ENCODE measurements at places on chromosomes 12 and 14. TPM values are rescaled to one million over a fixed set of nuclear protein-coding genes. Genes with fewer than 3 reads are reported as not detected.
A peak's percentile ranks its signal among the peaks of the same experiment; 100 is the strongest.

Gene TNFAIP2
- total RNA-seq: 16.7 TPM

Gene KSR2
- not detected for total RNA-seq

Gene COQ5
- total RNA-seq: 22.9 TPM

Gene PMCH
- total RNA-seq: not detected

Gene NOPCHAP1
- 11.5 TPM for total RNA-seq

Gene CLEC4D
- not detected for total RNA-seq

Gene ANKRD33
- not detected for total RNA-seq

Gene CD4
- 0.72 TPM for total RNA-seq

GRCh38 chr12:92876496-92876895 is 52.6 kb downstream of the EEA1 start:
- DNase-seq: no peak

GRCh38 chr12:58901664-58902063 is 18.6 kb downstream of the LRIG3 start:
- DNase-seq: no peak

DNA sequence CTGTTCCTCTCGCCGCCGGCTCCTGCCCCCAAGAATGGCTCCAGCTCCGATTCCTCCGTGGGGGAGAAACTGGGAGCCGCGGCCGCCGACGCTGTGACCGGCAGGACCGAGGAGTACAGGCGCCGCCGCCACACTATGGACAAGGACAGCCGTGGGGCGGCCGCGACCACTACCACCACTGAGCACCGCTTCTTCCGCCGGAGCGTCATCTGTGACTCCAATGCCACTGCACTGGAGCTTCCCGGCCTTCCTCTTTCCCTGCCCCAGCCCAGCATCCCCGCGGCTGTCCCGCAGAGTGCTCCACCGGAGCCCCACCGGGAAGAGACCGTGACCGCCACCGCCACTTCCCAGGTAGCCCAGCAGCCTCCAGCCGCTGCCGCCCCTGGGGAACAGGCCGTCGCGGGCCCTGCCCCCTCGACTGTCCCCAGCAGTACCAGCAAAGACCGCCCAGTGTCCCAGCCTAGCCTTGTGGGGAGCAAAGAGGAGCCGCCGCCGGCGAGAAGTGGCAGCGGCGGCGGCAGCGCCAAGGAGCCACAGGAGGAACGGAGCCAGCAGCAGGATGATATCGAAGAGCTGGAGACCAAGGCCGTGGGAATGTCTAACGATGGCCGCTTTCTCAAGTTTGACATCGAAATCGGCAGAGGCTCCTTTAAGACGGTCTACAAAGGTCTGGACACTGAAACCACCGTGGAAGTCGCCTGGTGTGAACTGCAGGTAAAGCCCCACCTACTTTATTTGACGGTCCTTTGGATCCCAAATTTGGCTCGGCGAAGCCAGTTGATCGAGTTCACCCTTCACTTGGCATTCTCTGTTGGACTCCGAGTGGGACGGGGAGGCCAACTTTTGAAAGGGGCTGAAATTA is 1.5 kb downstream of the WNK1 start:
- no peak for DNase-seq

DNA sequence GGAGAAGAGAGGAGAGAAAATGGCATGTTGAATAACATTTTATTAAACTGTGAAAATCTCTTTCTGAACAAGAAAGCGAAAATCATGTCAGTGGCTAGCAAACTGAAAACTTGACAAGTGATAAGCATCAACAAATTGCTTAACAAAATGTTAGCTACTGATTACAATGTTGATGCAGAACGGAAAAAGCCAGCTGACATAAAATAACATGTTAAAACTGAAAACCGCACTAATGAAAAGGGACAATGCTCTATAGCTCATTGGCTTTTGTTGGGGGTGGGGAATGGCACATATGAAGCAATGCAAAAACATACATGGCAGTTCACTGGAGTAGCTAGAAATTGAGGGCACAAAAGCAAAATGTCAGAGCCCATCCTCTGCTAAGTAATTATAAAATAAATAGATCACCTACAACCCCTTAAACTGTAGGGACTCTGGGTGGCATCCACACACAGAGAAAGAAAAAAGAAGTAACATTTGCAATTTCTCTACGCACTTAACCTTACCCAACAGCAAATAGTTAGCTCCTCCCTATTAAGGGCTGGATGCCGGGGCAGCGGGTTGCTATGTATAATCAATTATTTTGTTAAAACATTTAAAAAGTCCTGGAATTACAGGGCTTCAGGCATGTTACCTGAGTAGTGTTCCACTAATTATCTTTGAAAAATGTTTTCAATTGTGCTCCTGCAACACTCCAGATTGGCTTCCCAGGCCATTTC is 129.2 kb upstream of the USP15 start:
- no peak for DNase-seq

DNA sequence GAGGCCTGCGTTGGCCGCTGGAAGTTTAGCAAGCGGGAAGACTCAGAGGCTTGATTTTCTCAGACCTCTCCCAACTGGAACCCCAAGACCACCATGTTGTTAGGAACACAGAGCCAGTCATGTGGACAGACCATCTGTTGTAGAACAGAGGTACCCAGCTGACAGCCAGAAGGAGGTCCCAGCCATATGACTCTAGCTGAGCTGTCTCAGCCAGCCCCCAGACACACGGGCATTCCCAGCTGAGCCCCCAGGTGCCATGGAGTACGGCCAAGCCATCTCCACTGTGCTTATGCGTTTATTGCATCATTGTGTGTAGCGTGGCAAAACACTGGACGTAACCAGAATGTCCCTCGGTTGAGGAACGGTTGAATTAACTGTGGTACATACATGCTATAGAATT is 421.9 kb downstream of the TMEM132D start:
- no peak for DNase-seq

- no peak for DNase-seq
Measured at GRCh38 chr12:7034464-7034863, 16.2 kb upstream of the LPCAT3 start.

DNA sequence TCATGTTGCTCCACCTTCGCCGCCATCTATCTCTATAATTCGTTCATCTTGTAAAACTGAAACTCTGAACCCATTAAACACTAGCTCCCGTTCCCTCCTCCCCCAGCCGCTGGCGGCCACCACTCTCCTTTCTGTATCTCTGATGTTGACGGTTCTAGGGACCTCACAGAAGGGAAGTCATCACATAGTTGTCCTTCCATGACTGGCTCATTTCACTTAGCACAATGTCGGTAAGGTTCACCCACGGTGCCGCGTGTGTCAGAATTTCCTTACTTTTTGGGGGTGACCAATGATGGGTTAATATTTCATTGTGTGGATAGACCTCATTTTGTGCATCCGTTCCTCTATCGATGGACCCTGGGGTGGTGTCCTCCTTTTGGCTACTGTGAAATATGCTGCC is 2.0 kb upstream of the CACNA2D4 start:
- no peak for DNase-seq

DNA sequence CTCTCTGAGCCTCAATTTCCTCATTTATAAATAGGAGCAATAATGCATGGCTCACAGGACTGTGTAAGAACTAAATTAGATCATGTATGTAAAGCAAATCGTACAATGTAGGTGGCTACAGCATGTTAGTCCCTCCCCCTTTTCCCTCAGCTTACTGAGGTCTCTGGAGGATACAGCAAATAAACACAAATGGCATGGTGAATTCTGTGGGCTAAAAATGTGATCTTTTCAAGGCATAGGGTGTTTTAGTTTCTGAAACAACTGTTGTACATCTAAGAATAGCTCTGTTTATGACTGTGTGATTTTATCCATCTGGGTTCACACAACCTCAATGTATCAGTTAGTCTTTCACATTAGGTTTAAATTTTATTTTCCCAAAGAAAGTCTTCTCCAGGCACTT is 121.2 kb upstream of the PLEKHG7 start:
- no peak for DNase-seq

DNA sequence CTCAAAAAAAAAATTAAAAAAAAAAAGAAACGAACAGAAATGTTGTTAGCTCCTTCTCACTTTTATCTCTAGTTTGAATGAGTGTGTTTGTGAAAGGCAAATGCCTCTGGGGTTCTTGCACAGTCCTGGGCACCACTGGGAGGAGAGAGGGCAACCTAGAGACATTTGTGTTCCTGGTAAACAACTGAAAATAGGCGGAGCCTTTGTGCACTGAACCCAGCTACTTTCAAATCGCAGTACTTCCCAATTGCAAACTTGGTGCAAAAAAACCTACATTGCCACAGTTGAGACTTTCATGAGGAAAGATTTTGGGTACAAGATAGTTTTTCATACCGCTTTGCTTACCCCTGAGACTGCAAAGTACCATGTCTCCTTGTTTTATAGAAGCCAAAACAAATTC is 430.0 kb downstream of the ZFP36L1 start:
- no peak for DNase-seq

DNA sequence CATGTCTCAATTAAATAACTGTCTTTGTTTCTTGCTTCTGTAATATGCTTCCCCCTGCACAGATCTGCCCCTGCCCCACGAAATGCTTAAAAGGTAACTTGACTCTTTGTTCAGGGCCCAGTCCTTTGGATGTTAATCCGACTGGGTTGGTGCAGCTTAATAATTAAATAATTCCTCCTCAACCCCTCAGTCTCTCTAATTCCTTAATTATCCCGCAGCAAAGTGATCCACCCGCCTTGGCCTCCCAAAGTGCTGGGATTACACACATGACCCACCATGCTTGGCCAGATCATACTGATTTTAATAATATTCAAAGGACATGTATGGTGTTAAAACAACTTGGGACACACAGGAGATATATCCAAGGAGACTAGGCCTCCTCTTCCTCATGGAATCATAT is 18.2 kb upstream of the ANAPC7 start:
- DNase-seq: no peak

- DNase-seq: no peak
Measured at GRCh38 chr12:91813701-91814100, 331.9 kb downstream of the BTG1 start.

- DNase-seq: peak; percentile 35
Measured at GRCh38 chr12:56224954-56225353, 812 bp downstream of the NABP2 start.

DNA sequence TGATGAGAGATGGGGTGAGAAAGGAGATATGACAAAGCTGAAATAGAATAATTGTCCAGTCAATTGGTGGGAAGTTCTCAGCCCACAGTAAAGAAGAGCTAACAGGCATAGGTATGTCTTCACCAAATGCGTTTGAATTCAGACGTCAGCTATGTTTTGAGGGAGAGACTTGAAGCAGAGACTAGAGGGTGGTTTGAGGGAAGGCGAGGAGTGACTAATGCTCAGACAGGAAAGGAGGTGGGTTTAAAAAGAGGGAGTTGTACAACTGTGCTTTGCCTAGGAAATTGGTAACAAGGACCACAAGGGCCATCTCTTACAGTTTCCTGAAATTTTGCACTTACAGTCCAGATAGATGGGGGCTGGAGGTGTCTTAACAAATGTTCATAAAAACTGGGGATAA is 6.4 kb downstream of the JKAMP start:
- DNase-seq: no peak

- no peak for DNase-seq
Measured at GRCh38 chr14:61581340-61581739, 114.0 kb upstream of the HIF1A start.

DNA sequence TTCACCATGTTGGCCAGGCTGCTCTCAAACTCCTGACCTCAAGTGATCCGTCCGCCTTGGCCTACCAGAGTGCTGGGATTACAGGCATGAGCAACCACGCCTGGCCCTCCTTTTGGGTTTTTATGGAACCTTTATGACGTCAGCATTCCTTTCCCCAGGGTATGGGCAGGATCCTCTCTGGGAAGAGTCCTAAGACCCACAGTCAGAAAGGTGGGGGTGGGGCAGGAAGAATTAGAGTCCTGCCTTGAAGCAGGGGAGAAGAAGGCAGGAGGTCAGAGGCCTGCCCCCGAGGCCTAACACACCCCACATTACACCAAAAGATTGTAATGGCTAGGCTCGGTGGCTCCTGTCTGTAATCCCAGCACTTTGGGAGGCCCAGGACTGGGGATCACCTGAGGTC is 30.8 kb upstream of the CDK17 start:
- DNase-seq: no peak

DNA sequence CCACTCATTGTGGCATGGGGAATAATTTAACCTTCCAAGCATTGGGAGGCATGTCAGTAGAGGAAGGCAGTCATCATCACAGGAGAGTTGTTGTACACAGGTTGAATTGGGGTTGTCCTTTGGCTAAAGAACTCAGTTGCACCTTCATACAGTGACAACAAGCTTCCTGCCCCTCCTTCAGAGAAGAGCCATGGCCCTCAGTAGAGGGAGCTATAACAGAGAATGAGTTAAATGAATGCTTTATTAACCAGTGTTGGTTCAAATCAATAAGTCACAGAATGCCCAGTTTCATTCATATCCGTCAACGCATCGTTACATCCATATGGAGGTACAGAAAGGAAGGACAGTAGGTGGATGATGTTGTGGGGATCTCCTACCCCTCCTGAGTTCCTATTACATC is 4.8 kb downstream of the IFNG-AS1 start:
- no peak for DNase-seq

- DNase-seq: no peak
Measured at GRCh38 chr12:12240662-12241340, 26.0 kb downstream of the LRP6 start.

DNA sequence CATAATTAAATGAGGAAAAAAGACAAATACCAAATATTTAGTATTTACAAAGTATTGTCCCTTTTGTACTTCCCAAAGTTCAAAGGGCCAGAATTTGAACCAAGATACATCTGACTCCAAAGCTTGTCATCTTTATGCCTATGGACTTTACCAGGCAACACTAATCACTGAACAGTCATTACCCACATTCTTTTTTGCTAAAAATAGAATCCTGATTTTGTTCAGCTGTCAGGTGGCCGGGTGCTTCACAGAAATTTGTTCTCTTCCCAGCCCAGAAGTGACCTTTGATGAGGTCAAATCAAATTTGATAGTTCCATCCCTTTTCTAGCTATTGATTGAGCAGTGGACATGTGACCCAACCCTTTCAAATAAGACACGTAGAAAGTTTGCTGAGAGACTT is 121.6 kb downstream of the LLPH start:
- DNase-seq: no peak

GRCh38 chr14:23023022-23023794 is 11.5 kb downstream of the PSMB5 start:
- DNase-seq: no peak

GRCh38 chr14:75370416-75371205 is 57.2 kb upstream of the JDP2 start:
- no peak for DNase-seq
